ENCODE measurements at places on chromosomes 5 and 9.

GRCh38 chr5:140043508-140043872 is 391 bp upstream of the NRG2 start:
- no peak for DNase-seq
- H3K4me1 ChIP-seq: peaks cover 21% of the 10 kb centered on the region
- H3K27ac ChIP-seq: no peak overlapping the region
- peak overlapping the region; percentile 74 for H3K4me3 ChIP-seq
- H3K36me3 ChIP-seq: no peaks in the 10 kb centered on the region

DNA sequence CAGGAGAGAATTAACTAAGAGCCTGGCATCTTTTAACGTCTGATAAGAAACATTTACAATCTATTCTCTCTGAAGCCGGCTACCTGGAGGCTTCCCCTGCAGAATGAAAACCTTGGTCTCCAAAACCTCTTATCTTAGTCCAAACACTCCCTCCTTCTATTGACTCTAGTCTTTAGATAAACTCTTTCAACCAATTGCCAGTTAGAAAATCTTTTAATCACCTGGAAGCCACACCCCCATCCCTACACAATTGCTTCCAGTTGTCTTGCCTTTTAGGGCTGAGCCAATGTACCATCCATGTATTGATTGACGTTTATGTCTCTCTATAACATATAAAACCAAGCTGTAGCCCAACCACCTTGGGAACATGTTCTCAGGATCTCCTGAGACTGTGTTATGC is 1343.1 kb upstream of the C9orf72 start:
- no peak overlapping the region for H3K4me3 ChIP-seq
- no peaks in the 10 kb centered on the region for H3K4me1 ChIP-seq
- no peak for DNase-seq
- no peaks in the 10 kb centered on the region for H3K36me3 ChIP-seq

GRCh38 chr5:87185838-87186237 is 81.8 kb upstream of the RASA1 start:
- no peaks in the 10 kb centered on the region for H3K36me3 ChIP-seq
- no peaks in the 10 kb centered on the region for H3K27me3 ChIP-seq

DNA sequence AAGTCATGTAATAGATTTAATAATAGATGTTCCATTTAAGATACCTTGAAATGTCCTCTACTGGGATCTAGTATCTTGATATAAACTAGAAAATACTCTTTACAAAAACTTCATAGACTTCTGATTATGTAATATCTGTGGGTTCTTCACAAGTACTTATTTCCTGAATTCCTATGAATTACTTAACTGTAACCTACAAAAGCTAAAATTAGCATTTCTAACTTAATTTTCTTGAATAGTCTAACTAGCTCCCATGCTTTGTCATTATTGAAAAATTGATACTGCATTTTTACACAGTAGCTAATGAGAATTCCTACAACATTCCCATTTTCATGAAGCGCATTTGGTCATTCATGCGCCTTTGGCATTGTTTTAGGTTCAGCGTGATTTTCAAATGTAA is 1828.2 kb downstream of the MAT2B start:
- DNase-seq: no peak
- H3K4me1 ChIP-seq: no peaks in the 10 kb centered on the region
- H3K27me3 ChIP-seq: no peaks in the 10 kb centered on the region
- no peaks in the 10 kb centered on the region for H3K36me3 ChIP-seq
- H3K4me3 ChIP-seq: no peak overlapping the region

DNA sequence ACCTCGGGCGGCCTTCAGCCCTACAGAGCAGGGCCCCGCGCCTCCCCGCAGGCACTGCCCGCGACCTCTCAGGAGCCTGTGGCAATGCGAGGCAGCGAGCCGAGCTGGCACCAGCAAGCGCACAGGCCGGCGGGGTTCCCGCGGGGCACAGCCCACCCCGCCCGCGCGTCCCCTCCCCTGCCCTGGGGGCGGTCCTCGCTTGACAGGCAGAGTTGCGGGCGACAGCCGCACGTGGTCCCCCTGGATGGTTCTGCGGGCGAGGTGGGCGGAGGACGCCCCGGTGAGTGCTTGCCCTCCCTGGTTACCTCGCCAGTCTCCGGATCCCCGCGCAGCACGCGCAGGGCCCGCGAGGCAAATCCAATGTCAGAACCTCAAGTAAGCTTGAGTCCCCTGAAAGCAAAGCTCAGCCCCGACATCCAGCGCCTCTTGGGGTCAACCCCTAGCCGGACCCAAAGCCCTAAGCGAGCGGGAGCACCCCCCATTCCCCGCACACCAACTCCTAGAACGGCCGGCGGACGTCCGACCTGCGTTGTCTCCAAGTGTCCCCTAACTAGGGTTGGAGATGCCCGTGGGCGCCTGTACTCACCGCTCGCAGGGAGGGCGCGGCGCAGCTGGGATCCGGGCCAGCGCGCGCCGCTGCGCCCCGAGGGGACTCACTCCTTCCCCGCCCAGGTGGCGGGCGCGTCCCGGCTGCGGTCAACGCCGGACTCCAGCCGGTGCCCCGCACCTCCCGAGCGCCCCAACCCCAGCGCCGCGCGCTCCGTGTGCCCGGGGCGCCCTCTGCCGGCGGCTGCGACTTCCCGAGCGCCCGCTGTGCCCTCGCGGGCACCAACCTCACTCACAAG is at the start of gene DRD1:
Gene DRD1, minus strand, starts transcription at position 123 of the 845 bp plus-strand sequence. CDS start 1,083 bp downstream, outside the sequence.
- peaks cover 7% of the 10 kb centered on the region for H3K4me1 ChIP-seq
- peak; percentile 81 for DNase-seq
- H3K4me3 ChIP-seq: peak within 1 kb of the TSS; percentile 61
- H3K36me3 ChIP-seq: no peaks in the 10 kb centered on the region

DNA sequence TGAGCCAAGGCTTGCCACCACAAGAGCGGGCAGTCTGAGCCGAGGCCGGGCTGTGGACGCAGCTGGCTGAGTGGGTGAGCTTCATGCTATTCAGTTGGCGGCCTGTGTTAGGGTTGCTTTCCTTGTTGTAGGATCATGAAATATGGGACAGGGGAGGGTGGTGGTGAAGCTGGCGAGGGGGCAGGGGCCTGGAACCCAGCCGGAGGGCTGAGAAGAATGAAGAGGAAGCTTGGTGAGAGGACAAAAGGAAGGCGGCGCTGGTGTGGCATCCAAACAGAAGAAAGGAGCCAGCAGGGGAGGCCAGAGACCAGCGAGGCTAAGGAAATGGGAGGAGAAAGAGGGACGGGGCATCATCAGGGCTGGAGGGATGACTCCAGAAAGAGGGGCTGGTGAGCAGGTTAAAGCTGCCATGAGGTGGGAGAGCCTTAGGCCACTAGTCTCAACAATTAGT is 18.3 kb downstream of the RALGPS1 start:
- H3K4me3 ChIP-seq: no peak overlapping the region
- H3K4me1 ChIP-seq: no peaks in the 10 kb centered on the region
- no peak overlapping the region for H3K27ac ChIP-seq
- DNase-seq: no peak
- no peaks in the 10 kb centered on the region for H3K27me3 ChIP-seq

GRCh38 chr5:67409126-67409777 is 212.7 kb upstream of the CD180 start:
- DNase-seq: no peak
- no peaks in the 10 kb centered on the region for H3K27me3 ChIP-seq
- no peak overlapping the region for H3K4me3 ChIP-seq
- H3K4me1 ChIP-seq: no peaks in the 10 kb centered on the region

DNA sequence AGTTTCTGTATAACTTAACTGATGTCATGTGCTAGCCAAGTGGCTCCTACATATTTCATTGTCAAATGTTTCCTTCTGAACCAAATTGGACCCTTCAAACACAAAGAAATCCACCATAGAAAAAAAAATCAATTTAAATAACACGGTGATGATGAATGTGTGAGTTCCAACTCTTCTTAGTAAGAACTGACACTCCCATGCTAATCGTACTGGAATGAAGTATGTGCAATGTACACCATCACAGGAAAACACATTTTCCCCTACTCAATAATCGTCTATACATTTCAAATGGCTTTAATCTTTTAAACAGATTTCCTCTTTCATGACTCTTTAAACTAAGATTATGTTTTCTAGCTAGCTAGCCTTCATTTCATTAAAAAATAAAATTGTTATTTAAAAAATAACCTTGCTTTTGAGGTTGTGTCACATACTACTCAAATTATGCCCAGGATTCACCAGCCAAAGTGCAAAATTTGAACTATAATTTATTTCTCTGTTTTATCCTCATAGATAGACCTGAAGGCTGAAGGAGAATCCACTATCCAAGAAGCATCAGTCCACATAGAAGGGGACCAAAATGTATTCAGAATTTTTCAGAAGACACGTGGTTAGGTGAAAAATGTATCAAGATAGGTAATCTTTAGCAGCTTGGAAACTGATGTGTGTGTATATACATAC is 131.0 kb upstream of the ITGA1 start:
- H3K36me3 ChIP-seq: no peaks in the 10 kb centered on the region
- peaks cover 18% of the 10 kb centered on the region for H3K27me3 ChIP-seq
- H3K4me1 ChIP-seq: no peaks in the 10 kb centered on the region

- peaks cover 66% of the 10 kb centered on the region for H3K4me1 ChIP-seq
- H3K27ac ChIP-seq: peak overlapping the region; percentile 50
- H3K36me3 ChIP-seq: peaks cover 57% of the 10 kb centered on the region
- DNase-seq: no peak
These were observed 3.6 kb downstream of the NR3C1 start for GRCh38 chr5:143399616-143400540.

DNA sequence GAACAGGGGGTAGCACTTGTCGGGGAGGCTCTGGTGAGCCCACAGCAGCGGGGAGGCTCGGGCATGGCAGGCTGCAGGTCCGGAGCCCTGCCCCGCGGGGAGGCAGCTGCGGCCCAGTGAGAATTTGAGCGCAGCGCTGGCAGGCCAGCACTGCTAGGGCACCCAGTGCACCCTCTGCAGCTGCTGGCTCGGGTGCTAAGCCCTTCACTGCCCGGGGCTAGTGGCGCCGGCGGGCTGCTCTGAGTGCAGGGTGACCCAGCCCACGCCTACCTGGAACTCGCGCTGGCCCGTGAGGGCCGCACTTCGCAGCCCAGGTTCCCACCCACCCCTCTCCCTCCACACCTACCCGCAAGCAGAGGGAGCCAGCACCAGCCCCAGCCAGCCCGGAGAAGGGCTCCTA is 151.0 kb downstream of the NXNL2 start:
- no peaks in the 10 kb centered on the region for H3K36me3 ChIP-seq
- H3K4me1 ChIP-seq: no peaks in the 10 kb centered on the region
- H3K4me3 ChIP-seq: no peak overlapping the region
- no peak overlapping the region for H3K27ac ChIP-seq
- no peaks in the 10 kb centered on the region for H3K27me3 ChIP-seq

- no peaks in the 10 kb centered on the region for H3K4me1 ChIP-seq
- no peak overlapping the region for H3K27ac ChIP-seq
- DNase-seq: no peak
- H3K36me3 ChIP-seq: no peaks in the 10 kb centered on the region
These were observed 5.5 kb downstream of the EFCAB9 start for GRCh38 chr5:172199446-172199845.

DNA sequence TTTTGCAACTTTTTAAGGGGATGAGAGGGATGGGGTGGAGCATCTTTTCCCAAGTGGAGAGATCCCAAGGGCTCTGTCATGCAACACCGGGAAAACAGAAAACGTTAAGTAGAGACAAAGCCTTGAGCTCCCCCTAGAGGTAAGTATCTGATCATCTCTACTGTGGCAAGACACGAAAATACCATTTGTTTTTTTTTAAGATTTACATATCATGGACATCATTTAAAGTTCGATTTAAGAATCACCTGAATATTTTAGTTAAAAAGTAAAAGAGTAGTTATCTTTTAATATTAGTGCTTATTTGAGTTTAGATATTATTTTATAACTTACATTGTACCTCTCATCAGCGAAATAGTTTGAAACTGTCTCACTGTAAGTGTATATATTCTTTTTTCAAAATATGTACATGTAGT is 200.4 kb downstream of the LRRC70 start:
- H3K4me1 ChIP-seq: peaks cover 6% of the 10 kb centered on the region
- H3K27ac ChIP-seq: no peak overlapping the region
- H3K27me3 ChIP-seq: peaks cover under 1% of the 10 kb centered on the region
- no peaks in the 10 kb centered on the region for H3K36me3 ChIP-seq
- peak; percentile 31 for DNase-seq

DNA sequence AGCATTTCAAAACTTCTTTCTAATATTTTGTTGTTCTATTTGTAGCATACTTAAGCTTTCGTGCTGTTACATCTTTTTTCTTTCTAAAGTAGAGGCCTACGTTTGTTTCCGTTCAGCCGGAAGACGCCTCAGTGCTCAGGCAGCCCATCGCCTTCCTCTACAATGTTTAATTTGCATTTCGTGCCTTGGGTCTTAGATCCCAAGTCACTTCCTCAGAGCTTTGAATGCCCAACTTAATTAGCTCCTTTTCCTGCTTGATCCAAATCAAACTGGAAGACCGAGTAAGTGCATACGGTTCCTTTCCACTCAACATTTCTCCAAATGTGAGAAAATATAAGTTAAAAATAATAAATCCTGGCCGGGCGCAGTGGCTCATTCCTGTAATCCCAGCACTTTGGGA is 43.2 kb downstream of the MRPL36 start:
- DNase-seq: no peak
- H3K36me3 ChIP-seq: no peaks in the 10 kb centered on the region
- no peak overlapping the region for H3K27ac ChIP-seq
- no peaks in the 10 kb centered on the region for H3K4me1 ChIP-seq
- peaks cover 5% of the 10 kb centered on the region for H3K27me3 ChIP-seq

- H3K4me1 ChIP-seq: no peaks in the 10 kb centered on the region
- peaks cover 34% of the 10 kb centered on the region for H3K27me3 ChIP-seq
- no peak overlapping the region for H3K4me3 ChIP-seq
- no peaks in the 10 kb centered on the region for H3K36me3 ChIP-seq
These were observed 170.0 kb downstream of the FGF18 start for GRCh38 chr5:171589461-171589860.

- no peak for DNase-seq
- no peaks in the 10 kb centered on the region for H3K36me3 ChIP-seq
- peaks cover 3% of the 10 kb centered on the region for H3K27me3 ChIP-seq
- H3K27ac ChIP-seq: no peak overlapping the region
- no peak overlapping the region for H3K4me3 ChIP-seq
These were observed 41.3 kb upstream of the PHYKPL start for GRCh38 chr5:178273665-178274541.

GRCh38 chr5:158292981-158293380 is 434.0 kb upstream of the CLINT1 start:
- DNase-seq: no peak
- no peaks in the 10 kb centered on the region for H3K4me1 ChIP-seq
- H3K27ac ChIP-seq: no peak overlapping the region
- no peaks in the 10 kb centered on the region for H3K36me3 ChIP-seq

GRCh38 chr9:78989031-78989658 is 582.6 kb upstream of the TLE4 start:
- DNase-seq: no peak
- no peaks in the 10 kb centered on the region for H3K4me1 ChIP-seq
- H3K4me3 ChIP-seq: no peak overlapping the region
- no peaks in the 10 kb centered on the region for H3K36me3 ChIP-seq
